ENCODE measurements at places on chromosomes 3 and 15.

- no peak for DNase-seq
These were observed 3.2 kb downstream of the GLYCTK start for GRCh38 chr3:52290596-52291507.

- DNase-seq = no peak
These were observed 181.9 kb downstream of the PDZRN3 start for GRCh38 chr3:73442886-73443285.

DNA sequence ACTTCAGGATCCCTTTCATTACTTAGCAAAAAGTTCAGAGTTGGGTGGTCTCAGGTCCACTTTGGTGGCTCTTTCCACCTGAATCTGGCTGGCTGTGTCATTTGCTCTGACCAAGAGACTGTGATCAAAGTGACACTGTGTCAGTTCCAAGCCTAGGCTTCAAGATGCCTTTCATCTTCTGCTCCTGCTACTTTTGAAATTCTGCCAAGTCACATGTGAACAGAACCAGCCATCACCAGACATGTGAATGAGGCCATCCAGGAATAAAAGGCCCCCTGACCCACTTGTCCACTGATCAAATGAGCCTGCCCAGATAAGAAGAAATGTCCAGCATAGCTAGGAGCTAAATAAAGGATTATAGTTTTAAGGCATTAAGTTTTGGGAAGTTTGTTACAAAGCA, 132.2 kb downstream of the OSBPL10 start:
- DNase-seq = no peak

DNA sequence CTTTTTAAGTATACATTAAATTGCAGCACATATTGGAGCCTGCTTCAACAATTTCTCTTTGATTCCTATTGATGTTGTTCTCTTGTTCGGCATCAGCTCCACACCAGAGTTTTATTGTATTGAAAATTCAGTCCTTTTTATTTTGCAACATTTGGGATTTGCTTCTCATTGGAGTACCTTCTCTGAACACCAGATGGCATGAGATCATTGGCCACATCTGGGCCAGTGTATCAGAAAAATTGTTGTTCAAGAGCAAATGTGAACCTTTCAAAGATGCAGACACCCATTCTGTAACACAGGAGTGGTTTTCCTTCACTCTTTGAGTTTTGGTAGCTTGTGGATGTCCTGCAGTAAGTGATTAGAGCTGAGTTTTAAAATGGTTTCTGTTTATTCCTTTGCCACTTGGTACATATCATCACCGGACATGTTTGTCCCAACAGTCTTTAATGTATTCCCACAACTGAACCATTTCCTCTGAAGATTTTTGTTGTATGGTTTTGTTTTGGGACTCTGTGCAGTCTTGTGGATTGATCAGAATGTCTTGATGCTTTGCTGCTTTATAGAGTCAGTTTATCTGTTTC, 96.1 kb downstream of the MCTP2 start:
- no peak for DNase-seq

- no peak for DNase-seq
These were observed 29.3 kb downstream of the NGRN start for GRCh38 chr15:90294601-90295269.

Measured in NCI-H1436 treated with DMSO at 0.1 percent for 48 hours (cell line).